ENCODE measurements at places on chromosomes 2 and 18.

DNA sequence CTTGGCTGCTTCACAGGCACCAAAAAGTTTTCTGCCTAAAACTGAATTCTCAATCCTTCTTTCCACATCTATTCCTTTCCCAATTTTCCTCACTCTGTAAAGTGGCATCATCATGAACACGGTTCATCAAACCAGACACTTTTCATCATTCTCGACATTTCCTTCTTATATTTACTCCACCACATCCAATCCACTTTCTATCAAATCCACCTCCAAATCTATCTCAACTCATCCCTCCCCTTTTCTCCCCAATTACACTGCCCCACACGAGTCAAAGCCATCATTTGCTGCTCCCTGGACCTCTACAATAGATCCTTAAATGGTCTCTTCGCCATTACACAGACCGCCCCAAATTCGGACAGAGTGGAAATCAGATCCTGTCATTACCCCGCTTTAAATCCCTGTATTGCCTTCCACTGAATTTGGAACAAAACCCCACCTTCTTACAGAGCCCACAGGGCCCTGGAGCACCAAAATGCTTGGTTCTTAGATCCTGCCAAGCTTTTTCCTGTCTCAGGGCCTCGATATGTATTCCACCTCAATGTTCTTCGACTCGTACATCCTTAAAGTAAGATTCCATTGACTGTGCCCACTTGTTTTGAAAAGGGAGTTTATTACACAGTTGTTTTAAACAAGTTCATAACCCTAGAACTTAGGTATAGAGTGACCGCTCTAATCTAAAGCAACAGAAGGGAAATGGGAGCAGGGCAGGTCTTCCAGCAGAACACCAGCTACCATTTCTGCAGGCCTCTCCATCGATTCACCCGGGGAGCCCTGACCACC lies 856 bp downstream of the ACAA2 start:
- DNase-seq, result no peak

- no peak for DNase-seq
Measured at GRCh38 chr2:25074826-25075225, 33.0 kb downstream of the EFR3B start.

DNA sequence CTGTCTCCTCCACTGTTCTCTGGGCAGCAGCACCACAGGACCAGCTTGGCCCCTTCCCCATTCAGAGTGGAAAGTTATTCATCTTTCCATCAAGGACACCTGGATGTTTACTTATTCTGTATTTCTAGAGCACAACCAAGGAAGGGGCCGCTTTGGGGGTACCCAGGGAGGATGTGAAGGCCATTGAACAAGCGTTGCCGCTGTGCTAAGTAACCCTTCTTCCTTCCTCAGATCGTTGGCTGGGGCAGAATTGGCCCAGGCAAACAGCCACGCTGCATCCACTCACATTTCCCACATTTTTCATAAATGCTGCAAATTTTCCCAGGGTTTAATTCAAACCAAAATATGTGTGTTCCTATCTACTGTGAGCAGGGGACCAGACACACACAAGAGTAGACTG lies 76.2 kb upstream of the NPAS2 start:
- DNase-seq, result no peak

DNA sequence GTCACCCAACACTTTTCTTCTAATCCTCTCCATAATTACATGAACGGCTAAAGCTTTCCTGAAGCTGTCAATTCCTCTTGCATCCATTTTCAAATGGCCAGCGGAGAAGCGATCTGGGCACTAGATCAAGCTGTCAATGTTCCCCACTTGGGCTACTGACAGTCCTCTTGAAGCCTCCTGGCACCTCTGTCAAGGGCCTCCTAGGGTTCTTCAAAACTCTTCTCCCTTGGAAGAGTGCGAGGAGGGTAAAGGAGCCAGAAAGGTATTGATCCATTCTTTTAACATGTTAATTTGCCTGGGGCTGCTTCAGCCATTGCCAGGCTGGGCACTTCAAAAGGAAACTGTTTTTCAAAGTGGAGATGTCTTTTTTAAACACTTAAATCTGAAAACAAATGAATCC lies 19.8 kb downstream of the EPHA4 start:
- no peak for DNase-seq

GRCh38 chr18:9760641-9761040 lies 52.5 kb downstream of the RAB31 start:
- DNase-seq, result no peak

- DNase-seq, result no peak
Measured at GRCh38 chr2:168831662-168832061, 29.2 kb downstream of the NOSTRIN start.

DNA sequence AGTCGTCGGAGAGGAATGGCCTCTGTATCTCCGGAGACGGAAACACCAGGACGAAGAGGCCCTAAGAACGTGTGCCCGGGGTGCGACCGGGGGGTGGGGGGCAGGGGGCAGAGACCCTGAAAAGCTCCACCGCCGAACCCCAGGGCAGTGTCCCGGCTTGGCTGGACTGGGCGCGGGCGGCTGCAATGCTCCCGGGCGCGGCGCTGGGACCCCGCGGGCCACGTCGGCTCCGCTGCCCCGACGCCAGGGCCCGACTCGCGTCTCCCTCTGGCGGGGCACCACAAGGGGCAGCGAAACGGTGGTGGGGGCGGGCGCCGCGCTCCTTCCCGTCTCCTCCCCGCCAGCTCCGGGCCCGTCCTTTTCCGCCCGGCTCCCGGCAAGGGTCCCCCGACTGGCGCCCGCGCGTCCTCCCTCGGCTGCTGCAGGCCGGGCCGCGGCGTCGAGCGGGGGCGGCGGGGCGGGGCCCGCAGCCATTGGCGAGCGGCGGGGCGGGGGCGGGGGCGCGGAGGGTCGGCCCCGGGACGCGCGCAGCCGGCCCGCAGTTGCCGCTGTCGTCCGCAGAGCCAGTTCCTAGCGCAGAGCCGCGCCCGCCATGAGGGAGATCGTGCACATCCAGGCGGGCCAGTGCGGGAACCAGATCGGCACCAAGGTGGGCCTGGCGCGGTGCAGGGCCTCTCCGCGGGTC lies at the start of gene TUBB6:
Gene TUBB6, plus strand, starts transcription at position 541 of the 685 bp plus-strand sequence. Its CDS starts 52 bp downstream, at position 593.
- DNase-seq, result peak; percentile 78

DNA sequence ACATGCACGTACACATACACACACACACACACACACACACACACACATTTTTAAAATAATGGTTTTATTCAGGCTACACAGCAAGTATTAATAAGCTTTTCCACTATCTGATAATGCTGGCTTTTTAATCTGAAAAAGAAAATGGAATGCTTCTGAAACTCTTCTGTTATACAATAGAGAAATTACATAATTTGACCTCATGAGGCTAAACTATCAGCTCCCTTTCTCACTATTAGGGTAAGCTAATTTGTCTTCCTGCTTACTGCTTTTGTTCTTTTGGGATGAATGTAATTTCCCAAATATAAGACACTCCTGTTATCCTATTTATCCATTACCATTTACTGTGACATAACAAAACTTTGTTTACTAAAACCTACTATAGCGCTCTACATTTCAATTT lies 41.8 kb downstream of the MAP4K3 start:
- no peak for DNase-seq

DNA sequence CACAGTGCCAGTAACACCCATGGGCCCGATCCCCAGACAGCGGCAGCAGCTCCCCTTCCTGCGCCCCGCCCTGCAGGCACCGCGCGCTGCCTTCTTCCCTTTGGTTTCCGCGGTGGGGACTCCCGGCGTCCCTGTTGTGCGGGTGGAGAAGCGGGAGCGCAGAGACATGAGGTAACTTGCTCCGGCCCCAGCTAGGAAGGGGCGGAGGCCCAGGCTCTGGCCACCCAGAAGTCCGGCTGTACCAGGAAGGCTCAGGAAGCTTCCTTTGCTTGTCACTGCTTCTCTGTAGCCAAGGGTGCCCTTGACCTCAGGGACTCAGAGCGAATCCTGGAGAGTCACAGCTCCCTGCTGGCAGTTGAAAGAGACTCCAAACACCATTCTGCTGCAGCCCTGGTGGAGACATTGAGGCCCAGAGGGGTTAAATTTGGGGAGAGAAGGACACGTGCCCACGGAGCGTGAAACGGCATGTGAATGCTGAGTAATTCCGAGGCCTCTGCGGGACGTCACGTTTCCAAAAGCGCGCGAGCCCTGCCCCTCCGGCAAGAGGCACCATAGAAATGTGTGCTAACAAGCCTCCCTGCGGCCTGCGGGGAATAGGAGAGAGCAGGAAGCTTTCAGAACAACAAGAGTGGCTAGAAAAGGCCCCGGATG lies 6.7 kb upstream of the ADCY3 start:
- no peak for DNase-seq

GRCh38 chr2:17600556-17601204 lies 60.2 kb downstream of the VSNL1 start:
- DNase-seq, result no peak

GRCh38 chr2:178241844-178242551 lies 47.7 kb downstream of the OSBPL6 start:
- DNase-seq, result peak; percentile 77

DNA sequence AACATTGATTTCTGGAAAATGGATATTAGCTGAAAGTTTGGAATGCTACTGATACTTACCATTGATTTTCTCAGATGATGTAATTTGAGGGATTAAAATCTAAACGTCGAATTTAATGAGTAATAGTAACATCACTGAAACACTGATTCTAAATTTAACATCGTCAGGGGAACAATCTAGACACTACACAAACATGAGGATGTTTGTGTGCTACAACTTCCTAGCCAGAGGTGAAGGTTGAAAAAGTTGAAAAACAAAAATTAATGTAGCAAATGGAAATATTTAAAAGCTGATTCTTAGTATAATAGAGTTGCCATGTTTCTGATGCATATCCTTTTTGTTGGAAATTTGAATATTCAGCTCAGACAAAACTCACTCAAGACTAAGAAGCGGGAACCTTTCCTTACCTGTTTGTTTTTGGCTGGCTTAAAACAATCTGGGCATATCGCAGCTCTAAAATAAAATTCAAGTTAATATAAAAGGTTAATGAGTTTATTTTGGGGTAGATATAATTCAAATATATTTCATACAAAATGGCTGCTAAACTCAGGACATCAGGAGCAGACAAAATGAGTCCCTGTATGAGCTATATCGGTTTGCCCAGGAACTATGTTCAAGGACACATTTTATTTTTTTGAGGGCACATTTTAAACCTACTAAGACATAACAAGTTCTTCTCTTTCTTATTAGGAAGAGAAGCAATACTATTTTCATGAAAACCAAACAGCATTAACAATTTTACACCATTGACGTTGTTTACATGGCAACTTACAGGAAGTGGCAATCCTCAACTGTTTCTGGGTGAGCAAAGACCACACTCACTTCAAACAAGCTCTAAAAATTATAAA lies 52.6 kb upstream of the PEX13 start:
- no peak for DNase-seq

DNA sequence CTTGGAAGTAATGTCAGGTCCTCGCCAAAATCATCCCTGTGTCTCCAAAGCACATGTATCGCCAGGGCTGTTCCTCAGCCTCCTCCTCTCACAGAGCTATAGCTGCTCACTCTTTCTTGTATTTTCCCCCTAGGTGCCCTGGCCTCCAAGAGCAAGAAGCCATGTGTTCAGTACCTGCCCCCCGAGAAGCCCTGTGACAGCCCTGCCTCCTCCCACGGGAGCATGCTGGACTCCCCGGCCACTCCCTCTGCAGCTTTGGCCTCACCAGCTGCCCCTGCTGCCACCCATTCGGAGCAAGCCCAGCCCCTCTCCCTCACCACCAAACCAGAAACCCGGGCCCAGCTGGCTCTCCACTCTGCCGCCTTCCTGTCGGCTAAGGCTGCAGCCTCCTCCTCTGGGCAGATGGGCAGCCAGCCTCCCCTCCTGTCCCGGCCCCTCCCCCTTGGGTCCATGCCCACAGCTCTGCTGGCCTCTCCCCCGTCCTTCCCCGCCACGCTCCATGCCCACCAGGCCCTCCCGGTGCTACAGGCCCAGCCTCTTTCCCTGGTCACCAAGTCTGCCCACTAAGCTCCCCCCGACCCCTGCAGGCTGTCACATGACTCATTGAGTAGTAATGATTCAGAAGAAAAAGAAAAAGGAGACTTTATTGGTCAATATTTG lies 18.8 kb downstream of the TGOLN2 start:
- DNase-seq, result no peak

Data from RWPE1 (cell line).